ENCODE measurements at places on chromosomes 3 and 15.

GRCh38 chr15:52651868-52652267 lies 27.3 kb downstream of the ATOSA start:
- DNase-seq = no peak

DNA sequence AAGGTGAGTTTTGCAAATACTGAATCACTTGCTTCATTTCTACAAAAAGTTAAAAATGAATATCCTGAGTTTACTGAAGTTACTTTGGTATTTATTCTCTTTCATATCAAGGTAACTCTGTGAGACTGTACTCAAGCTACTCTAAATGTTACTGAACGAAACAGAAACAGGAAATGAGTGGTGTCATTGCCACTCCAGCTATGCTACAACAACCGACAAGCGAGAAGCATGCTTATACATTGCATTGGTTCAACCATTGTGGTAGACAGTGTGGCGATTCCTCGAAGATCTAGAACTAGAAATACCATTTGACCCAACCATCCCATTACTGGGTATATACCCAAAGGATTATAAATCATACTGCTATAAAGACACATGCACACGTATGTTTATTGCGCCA lies 313.2 kb upstream of the THBS1 start:
- DNase-seq = no peak

- DNase-seq = no peak
Observed at GRCh38 chr3:184663356-184663755, 48.5 kb downstream of the MAGEF1 start.

GRCh38 chr3:183871541-183871940 lies 13.1 kb downstream of the PARL start:
- no peak for DNase-seq

DNA sequence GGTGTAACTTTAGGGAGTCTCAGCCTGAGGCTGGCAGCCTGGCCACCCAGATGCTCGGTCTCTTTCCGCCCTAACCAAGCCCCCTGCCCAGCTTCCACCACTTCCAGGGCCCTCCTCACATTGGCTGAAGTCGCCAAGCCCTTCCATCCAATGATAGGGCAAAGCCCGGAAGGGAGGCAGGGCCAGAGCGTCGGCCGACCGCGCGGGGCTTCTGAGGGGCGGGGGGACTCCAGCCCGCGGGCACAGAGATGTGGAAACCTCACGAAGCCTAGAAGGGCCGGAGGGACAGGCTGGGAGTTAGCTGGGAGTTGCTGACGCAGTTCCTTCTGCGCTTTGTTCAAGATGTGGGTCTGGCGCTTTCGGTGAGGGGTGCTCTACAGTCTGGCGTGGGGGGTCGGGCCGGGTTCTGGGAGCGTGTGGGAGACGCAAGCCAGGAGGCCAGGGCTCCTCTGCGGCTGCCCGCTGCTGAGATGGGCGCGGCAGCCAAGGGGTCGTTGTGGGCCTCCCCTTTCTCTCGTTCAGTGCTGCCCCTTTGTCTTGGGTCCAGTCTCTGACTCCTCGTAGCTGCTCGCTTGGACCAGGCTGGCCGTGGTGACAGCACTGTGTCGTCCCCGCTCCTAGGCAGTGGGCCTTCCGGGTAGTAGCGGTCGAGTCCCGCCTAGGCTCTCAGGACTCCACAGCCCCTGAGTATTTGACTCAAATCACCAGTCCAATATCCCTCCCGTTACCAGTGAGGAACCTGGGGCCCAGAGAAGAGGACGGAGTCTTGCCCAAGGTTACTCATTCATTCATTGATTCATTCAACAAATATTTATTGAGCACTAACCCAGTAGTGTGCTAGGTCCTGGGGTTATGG lies at the start of gene ZNF660:
Gene ZNF660, plus strand, starts transcription at position 319 of the 856 bp plus-strand sequence. CDS start 9,230 bp downstream, outside the sequence.
- peak; percentile 88 for DNase-seq

DNA sequence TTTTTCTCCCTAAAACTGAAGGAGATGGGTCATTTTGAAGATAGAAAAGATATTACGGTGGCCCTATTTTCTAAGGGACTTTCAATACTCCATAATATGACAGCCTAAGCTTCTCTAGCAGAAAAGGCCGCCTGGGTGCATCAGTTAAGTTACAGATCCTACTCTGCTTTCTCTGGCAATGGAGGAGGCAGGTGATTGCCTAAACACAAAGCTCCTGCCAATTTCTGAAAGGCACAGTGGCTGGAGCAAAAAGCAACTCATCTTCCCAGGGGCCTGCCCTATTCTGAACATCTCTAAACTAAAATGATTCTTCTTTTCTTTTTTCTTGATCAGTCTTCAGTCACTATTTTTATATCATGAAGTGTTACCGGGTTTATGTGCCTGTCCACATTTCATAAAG lies 276.7 kb downstream of the CNTN4 start:
- DNase-seq = no peak

- no peak for DNase-seq
Observed at GRCh38 chr3:190586631-190587011, 72.7 kb downstream of the IL1RAP start.

DNA sequence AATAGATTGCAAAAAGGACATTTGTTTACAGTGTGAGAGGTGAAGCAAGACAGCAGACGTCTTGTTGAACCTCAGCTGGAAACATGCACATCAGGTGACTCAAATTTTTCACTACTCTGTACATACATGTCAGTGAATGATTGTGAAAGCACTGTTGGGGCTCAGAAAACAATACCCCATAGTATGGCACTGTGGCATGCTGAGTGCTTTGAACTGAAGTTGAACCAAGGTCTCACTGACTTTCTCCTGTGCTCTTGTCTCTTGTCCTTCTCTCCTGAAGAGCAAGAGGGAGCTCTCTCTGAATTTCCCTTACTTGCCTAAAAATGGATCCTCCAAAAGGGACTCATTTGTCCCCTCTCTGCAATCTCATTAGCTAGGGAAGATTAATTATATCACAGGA lies 24.5 kb upstream of the NEDD4 start:
- no peak for DNase-seq

DNA sequence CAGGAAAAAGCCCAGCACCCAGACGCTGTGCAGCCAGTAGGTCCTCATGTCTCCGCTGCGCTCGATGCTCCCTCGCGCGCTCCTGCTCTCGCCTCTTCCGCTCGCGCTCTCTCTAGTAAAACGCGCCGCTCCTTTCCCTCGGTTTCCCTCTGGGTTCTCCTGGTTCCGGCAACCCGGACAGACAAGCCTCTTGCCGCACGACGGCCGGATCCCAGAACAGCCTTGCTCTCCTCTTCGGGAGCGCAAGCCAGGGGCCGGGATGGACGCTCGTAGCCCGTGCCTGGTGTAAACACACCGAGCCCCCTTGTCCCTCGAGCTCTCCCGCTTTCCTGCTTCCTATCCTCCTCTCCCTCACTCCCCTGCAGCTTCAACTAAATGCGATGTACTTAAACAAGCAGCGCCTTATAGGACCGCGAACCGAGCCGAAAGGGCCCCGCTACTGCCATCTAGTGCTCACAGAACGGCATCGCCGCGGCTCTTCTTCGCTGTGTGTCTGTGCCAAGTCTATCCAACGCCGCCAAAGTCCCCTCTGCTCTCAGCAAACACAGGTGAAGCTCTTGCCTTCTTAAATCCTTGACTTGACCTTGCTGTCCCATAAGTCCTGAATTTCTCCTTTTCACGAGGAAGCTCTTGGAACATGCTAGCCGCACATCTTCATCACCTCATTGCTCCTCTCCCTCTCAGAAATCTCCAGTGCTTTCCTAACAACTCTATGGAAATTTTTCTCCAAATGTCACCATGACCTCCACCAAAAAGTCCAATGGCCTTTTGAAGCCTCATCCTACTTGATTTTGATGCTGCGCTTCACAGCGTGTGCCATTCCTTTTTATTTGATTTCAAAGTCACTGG lies 1037.2 kb downstream of the IGSF11 start:
- peak; percentile 84 for DNase-seq

DNA sequence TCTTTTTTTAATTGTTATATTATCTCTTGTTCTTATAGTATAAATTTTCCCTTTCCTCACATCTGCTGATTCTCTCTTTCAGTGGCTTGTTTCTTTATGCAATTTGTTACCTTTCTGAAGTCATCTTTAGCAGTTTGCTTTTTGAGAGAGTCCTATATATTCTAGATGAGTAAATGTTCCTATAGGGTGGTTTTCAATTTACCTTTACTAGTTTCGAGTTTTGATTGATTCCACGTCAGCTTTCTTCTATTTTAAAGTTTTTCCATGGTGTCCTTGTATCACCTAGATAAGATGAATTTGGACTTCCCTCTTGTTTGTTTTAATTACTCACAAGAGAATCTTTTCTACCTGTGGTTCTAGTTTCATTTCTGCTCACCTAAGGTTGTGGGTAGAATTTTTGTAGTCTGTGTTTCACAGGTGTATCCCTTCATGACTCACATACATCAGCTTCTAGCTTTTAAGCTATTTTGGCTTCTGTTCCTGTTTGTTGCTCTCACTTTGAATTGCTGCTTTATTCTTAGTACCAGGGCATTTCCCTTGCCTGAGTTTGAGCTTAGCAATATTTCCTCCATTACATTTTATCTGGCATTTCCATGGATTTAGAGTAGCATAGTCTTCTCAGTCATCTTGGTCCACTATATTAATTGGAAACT lies 6.4 kb downstream of the TEX9 start:
- DNase-seq = no peak

GRCh38 chr3:22496641-22497040 lies 706.5 kb upstream of the UBE2E2 start:
- DNase-seq = no peak

DNA sequence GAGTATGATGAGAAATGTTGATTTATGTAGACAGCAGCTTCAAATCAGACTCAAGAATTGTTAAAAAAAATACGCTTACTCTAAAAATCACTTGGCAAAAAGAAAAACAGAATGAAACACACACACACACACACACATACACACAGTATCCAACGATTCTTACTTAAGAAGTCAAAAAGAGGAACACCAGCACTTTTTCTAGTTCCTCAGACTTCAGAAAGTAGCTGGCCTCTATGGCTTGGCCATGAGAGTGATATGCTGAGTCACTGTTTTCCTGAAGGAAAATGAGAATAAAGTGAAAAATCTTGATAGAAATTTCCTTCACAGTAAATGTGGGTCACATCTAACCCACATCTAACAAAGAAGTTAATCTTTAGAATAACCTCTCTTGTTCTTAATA lies 22.1 kb downstream of the CNTN3 start:
- DNase-seq = no peak

- no peak for DNase-seq
Observed at GRCh38 chr3:152196782-152197181, 71.9 kb upstream of the MBNL1 start.

- no peak for DNase-seq
Observed at GRCh38 chr3:102102394-102102793, 253.1 kb downstream of the NFKBIZ start.

DNA sequence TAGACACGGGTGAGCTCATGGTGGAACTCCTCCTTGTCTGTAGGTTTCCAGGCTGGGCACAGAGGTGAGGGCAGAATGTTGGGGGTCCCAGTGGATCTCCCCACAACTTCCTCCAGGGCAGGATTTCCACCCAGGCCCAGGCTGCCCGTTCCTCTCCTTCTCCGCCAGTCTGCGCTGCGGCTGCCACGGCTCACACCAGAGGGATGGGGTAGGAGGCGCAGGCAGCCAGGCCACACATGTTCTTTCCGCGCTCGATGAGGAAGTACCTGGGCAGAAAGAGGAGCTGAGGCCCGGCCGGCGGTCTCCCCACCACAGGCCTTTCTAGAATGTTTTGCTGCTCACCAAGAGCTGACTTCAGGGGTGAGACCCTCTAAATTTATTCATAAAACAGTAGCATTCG lies 22.9 kb downstream of the CTSH start:
- no peak for DNase-seq

DNA sequence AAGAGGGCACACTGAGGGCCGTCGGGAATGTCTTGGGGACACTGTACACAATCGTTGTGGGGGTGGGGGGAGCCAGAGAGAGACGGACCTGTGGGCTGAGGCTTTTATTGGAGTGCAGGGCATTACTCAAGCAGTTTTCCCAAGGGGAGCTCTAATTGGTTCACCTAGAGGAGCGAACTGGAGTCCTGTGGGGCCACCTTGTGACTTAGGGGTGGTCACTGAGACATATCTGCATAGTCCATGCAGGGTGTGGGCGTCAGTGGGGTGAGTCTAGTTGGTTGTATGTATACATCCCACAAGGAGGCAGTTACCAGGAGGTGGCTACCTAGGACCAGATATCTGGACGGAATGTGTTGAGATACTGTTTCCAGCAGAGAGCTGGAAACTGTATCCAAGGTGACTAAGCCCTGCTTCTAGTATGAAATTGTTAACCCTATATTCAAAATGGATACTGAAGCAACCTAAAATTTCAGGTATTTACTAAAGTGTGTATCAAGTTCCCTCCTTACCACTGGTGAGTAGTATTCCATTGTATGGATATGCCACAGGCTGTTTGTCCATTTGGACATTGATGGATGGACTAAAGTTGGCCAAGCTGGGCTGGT lies 2.6 kb upstream of the PIGZ start:
- DNase-seq = no peak

GRCh38 chr15:40755812-40756208 lies 756 bp upstream of the RMDN3 start:
- DNase-seq = no peak

GRCh38 chr15:38128921-38129320 lies 123.7 kb upstream of the SPRED1 start:
- no peak for DNase-seq

DNA sequence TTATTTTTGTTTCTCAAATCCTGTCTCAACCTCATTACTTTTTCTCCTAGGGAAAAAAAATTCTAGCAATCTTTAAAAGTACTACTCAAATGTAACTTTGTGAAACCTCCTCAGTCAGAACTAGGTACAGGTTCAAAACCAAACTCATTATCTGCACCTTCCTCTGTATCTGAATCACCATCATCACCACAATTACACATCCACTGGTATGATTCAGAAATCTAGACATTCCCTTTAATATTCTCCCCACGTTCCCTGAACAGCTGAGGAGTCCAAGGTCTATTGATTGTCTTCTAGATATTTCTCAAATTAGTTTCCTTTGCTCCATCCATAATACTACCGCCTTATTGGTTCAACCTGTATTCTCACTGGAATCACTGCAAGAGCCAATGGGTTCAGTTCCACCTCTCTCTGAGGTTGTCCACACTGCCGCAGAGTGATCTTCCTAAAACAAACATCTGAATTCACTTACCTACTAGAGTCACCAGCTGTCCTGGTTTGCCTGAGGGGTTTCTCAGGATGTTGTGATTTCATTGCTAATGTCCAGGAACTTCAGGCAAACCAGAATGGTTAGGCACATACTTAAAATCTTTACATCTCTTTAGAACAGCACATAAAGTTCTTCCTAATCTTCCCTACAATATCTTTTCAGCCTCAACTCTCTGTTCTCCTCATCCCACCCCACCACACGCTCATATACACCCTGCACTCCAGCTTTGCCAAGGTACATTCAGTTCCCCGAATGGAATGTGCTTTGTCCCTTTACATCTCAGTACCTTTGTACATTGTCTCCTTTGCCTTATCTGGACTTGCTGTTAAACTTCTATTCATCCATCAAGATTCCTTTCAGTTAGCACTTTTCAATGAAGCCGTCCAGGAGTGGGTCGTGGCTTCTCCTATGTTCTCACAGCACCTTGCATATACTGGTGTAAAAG lies 24.2 kb downstream of the ATP13A4 start:
- DNase-seq = no peak
